Stimulated activated CD4-positive, alpha-beta T cell treated with anti-CD3 and anti-CD28 coated beads, Interleukin-1b, Interleukin-23, amount 100 ng/mL, for 24 hours (primary cell): ENCODE measurements at places on chromosomes 4 and X.

DNA sequence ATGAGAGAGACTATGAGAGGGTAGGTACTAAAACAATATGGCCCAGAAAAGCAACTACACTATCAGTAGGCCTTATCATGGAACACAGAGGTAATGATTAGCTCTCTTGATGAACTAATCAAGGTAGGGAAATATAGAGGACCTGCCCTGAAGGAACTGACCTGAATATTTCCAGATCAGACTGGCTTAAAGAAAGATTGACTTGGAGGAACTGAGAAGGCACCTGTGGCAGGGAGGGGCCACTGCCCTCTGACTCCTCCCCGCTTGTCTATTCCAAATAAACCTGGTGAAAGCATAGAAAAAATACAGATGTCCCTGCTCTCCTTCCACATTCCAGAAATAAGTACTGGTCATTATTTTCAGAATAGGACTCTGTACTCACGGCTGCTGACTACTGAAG lies 5.5 kb downstream of the RPS6KA6 start:
- DNase-seq, result no peak

- DNase-seq, result no peak
These were observed 61.5 kb upstream of the SLC4A4 start for GRCh38 chr4:71277353-71277752.

GRCh38 chr4:960140-960635 lies 13.2 kb downstream of the DGKQ start:
- no peak for DNase-seq

DNA sequence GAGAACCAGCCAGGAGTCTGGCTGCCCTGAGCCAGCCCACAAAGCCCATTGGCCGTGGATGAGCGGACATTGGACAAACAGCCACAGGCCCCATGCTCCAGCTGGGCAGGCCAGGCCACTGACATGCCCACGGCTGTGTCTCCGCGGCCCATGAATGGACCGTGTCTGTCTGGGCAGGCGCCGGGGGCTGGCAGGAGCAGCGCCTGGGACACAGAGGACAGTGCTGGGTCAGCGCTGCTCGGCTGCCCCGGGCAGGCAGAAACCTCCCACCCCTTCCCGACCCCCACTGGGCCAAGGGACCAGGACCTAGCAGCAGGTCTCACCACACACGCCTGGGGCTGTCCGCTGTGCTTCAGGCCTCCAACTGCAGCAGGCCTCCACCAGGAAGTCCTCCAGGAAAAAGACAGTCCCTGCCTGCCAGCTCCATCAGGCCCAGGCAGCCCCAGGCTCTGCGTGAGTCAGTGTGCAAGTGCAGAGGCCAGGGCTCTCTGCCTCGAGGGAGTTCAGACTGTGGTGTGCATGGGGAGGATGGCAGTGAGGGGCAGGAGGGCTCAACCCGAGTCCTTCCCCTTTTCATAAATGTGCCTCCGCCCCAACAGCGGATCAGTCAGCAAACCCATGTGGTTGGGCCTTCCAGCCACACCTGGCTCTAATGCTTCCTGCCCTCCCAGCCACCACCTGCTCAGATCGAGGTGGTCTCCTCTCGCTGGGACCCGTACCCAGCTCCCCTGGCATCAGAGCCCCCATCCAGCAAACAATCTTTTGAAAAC lies 17.2 kb upstream of the FGFR3 start:
- no peak for DNase-seq

GRCh38 chr4:5923376-5923775 lies 30.5 kb upstream of the CRMP1 start:
- no peak for DNase-seq

GRCh38 chr4:10694151-10694827 lies 9.7 kb upstream of the CLNK start:
- no peak for DNase-seq

- no peak for DNase-seq
These were observed 1451.9 kb upstream of the AGA start for GRCh38 chr4:178894126-178894525.

DNA sequence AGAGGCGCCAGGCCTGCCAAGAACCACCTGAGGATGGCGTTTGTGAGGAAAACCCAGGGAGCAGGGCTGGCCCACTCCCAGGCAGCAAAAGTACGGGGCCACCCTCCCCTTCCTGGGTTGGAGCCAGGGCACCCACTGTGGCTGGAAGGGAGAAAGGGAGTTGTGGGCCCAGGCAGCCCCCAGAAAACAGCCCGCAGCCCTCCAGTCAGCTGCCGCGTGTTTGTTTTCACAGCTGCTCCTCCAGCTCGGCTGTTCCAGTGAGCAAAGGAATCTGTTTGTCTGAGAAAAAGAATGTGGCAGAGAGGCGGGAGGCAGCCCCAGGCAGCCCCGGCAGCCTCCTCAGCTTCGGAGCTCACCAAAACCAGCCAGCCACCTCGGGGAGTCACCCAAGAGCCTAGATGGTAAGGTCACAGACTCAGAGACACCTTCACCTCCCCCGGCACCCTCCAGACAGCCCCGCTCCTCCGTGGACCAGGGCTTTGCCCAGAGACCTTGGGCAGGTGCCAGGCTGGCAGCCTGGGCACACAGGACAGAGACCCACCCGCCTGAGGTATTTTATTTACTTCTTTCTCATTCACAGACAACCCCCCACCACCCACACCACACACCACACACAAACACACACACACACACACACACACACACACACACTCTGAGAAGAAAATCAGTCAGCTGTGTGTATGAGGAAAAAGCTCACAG lies 338.1 kb downstream of the BCOR start:
- DNase-seq, result no peak

DNA sequence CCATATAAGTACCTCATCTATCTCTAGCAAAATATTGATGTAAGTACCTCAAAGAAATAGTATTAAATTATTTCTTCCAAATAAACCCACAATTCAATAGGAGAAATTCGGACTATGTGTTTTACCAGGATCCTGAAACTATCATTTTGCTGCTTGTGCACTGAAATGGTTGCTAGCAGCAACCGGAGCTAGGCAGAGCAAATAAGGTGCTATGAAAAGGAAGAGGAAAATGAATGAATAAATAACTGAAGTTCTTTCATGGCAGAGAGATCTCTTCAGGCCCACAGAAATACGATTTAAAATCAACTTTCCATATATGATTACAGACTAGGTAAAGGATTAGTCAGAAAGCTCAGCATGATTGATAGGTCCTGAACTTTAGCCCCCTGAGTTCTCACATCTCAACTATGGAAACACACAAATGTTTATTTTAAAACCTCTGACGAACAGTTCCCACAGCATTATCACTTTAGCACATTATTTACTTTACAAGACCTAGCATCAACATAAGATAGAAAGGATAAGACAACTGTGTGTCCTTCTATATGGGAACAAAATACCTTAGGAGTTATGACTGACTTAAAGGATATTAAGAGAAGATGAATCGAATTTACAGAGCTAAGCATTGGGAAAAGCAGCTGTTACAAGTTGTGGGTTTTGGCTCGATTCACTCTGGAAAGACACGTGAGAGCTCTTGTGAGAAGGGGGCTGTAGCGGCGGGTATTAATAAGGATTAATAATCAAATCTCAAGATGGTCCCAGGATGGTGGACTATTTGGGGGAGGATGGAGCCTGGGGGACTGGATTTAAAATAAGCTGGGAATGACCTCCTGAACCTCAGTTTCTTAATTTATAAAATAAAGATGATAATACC lies 104.3 kb downstream of the CORIN start:
- DNase-seq, result no peak

DNA sequence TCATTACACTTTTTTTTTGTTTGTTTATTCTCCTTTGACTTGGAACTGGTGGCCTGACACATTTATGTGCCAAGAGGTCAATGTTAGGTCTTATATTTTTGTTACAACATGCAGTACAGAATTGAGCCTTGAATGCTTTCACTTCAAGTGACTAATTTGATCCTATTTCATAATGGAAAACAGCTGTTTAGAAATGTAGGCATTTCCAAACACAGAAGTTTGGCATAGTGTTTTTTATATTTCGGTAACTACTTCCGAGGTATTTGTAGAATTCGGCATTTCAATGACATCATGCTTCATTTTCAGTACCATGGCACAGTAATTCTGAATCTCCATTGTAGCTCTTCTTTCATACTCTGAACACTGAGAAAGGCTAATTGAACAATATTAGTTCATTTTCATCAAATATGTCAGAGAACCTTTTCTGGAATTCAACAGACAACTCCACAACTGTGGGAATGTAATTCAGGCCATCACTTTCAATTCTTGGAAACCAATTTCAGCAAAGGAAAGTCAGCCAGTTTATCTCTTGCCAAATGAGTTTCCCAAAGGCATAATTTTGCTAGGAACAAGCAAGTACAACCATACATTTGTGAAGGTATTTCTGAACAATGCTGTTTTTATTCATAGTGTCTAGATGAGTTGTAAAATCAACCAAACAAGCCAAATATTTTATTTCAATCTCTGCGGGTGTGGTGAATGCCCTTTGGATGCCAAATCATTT lies 11.4 kb downstream of the FAM120C start:
- no peak for DNase-seq
